ENCODE measurements at places on chromosomes 4 and X.

- DNase-seq, result no peak
These were observed 15.1 kb upstream of the FGFR3 start for GRCh38 chr4:1777822-1778641.

- DNase-seq, result no peak
These were observed 64.6 kb downstream of the SYNPO2 start for GRCh38 chr4:118953276-118953675.

GRCh38 chr4:108637856-108638255 lies 12.5 kb upstream of the OSTC start:
- DNase-seq, result no peak

GRCh38 chr4:152045807-152046571 lies 285.2 kb upstream of the GATB start:
- no peak for DNase-seq

DNA sequence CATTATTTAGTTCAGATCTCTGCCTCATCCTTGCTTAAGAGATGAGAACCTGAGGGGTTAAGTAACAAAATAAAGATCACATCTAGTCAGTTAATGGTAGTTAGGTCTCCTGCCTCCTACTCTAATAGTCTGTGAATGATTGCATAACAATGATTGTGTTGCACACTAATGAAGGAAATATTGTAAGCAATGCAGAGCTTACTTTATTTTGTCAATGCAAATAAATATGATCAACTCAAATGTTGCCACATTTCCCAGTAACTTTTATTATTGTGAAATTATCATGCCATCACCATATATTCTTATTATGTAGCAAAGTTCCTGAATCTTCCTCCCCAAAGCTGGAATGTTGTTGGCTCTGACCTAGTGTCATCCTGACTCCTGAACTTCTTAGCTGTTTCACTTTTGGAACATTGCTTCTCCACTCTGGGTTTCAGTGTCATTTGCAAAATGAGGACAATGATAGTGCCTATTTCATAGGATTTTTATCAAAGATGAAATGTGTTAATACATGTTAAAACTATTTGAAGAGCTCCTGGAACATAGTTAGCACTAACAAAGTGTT lies 17.0 kb upstream of the GABRA4 start:
- no peak for DNase-seq

- no peak for DNase-seq
These were observed 99.5 kb upstream of the CTSO start for GRCh38 chr4:156053174-156053573.

- DNase-seq, result no peak
These were observed 200.5 kb upstream of the ANK2 start for GRCh38 chr4:112848911-112849310.

DNA sequence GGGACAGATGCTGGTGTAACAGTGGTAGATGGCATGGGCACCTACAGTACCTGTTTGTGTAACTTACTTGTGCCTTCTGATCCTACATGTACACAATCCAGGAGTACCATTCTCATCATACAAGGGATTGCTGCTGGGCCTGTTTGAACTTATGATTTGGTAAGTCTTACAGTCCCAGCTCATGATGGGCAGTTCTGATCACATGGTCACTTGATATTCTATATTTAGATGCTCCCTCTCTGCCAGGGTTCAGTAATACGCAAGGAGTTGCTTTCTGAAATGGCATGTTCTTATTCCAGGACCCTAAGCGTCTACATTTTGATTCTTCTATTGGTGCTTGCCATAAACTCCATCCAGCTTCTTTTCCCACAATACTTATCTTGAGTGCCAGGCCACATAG lies 54.4 kb upstream of the ATP6AP2 start:
- DNase-seq, result no peak

GRCh38 chr4:74539044-74539790 lies 94.3 kb downstream of the AREG start:
- DNase-seq, result no peak

DNA sequence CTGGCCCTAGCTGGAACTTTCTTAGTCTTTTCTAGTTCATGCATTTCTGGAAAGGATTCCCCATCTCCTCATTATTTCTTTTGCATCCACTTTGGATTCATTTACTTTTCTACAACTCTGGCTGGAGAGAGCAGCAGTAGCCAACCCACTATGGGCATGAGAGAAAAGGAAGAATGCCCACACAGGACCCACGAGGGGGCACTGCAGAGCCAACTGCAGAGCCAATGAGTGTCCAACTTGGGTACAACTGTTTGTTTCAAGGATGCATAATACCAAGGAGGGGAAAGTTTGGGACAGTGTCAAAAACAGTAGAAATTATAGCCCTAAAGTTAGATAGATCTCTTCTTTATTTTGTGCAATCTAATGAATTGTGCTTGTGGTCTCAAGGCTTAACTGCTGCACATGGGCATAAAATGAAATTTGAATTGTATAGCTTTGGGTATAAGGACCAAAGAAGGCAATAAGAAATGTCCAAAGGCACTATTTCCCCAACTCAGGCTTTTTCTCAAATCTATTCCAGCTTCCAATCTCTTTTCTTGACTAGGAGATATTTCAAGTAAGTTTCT lies 230.6 kb downstream of the NSUN7 start:
- no peak for DNase-seq

DNA sequence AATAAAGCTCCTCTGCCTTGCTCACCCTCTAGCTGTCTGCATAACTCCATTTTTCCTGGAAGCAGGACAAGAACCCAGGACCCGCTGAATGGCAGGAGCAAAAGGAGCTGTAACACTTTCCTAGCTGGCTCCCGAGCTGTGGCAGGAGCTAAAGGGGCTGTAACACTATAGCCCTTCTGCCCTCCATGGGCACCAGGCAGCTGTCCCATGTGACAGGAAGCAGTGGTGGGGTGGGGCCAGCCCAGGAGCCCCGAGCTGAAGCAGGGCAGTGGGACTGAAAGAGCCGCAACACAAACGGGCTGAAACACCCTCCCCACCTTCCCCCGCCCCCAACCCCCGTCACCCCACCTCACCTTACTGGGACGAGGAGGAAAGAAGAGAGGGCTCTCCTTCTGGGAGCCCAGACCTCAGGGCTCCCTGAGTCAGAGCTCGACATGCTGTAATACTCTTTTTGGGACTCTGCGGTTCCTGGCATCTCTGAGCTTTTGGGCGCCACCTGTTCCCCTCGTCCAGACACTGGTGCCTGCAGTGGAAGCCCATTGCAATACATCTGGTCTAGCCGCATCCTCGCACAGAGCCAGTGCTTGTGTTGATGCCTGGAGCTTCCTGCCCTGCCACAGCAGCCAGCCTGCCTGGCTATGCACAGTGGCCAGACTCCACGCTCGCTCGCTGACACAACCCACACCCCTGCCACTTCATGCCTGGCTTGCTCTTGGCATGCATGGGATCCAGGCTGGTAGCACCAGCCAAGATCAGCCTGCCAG lies 39.4 kb downstream of the PPM1K start:
- no peak for DNase-seq

- DNase-seq, result no peak
These were observed 10.1 kb upstream of the RASL11B start for GRCh38 chr4:52852041-52852440.

DNA sequence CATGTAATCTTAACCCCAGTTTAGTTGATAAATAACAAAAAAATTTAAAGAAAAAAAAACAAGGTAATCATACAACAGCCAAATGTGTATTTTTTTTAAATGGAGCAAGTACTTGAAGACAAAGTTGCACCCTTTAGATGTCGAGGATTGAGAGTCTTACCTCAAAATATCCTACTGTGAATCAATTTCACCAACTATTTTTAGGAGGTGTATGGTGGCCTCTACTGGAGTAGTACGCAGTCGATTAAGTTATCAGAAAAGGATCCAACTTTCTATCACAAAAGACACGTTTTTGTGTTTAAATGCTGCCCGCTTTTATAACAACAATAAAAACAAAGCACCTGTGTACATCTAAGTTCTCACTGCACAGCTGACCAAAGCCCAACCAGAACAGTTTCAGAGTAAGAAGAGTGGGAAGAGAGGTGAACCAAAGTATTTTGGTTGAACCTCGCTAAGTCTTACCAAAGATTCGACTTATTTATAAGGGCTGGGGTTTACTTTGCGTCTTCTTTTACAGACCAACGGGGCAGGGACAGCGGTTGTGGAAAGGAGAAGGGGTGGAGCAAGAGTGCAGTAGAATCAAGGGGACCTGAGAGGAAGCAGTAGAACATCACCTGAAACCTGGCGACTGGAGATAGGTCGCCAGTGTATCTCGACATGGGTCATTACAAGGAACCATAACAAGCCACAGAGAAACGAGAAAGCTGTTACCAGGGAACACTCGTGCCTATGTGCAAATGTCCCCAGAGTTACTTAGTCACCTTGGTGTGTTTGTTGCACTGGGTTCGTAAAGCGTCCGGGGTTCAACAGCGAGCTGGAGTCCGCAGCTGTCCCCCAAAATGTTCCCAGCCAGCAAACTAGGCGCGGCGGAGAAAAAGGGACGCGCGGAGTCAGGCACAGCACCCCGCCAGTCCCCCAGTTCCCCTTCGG lies 1.1 kb downstream of the RPS6KA6 start:
- DNase-seq, result peak; percentile 37

- DNase-seq, result no peak
These were observed 120.3 kb upstream of the PRKG2 start for GRCh38 chr4:81335122-81335912.

DNA sequence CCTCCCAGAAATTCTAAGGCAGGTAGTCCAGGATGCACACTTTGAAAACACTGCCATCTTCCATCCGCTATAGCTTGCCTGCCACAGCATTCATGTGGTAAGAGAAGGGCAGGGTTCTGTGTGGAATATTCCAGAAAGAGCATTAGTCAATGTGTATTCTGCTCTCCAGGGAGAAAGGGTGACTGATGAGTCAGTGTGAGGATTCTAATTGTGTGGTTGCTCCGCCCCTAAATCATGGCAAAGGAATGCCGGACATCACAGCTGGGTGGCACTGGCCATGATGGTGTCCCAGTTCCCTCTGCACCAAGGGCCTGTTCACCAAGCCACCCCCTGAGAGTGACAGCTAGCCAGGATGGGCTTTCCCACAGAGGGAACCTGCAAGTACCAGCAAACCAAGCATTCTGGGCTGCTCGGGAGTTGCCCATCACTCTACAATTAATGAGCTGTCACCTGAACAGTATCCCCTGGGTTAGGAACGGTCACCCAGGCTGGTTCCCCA lies 9.5 kb downstream of the IDS start:
- no peak for DNase-seq

Measured in NCI-H1105 treated with DMSO at 0.1 percent for 48 hours (cell line).